ENCODE measurements at places on chromosomes 3 and 15. TPM values are rescaled to one million over a fixed set of nuclear protein-coding genes. Genes with fewer than 3 reads are reported as not detected.

DNA sequence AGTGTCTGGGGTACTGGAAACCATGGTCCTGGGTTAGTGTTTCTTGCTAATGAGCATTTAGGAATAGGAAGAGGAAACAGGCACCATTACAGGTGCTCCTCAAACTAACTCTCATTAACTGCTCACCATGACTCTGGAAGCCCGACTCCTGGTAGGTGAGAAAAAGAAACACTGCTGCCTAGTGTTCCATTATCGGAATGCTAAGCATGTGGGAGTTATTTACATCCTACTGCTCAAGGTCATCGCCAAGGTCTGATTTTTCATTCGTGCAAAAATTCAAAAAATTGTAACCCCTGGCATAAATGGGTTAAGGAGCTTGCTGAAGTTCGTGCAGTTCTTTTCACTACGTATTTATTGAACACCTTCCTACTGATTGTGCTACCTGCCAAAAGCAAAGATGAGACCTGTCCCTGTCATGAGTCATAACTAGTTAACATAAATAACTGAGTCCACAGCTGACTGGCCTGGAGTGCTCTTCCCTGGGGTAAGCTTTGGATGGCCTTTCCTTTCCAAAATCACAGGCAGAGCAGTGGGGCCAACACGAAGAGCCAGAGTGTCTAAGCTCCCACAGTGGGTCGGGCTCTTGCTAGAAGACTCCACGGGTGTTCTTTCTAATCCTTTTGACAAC, 22.7 kb upstream of the PAQR5 start:
- no peak for DNase-seq

GRCh38 chr3:42117175-42118008, 26.2 kb downstream of the TRAK1 start:
- DNase-seq: no peak

- no peak for DNase-seq
Observed at GRCh38 chr3:114642951-114643741, 349.3 kb downstream of the TIGIT start.

- no peak for DNase-seq
Observed at GRCh38 chr15:34802371-34802770, 7.0 kb upstream of the ACTC1 start.

GRCh38 chr3:53842436-53843194, 3.6 kb downstream of the CHDH start:
- DNase-seq: no peak

- DNase-seq: no peak
Observed at GRCh38 chr3:97265237-97266005, 451.0 kb downstream of the EPHA6 start.

DNA sequence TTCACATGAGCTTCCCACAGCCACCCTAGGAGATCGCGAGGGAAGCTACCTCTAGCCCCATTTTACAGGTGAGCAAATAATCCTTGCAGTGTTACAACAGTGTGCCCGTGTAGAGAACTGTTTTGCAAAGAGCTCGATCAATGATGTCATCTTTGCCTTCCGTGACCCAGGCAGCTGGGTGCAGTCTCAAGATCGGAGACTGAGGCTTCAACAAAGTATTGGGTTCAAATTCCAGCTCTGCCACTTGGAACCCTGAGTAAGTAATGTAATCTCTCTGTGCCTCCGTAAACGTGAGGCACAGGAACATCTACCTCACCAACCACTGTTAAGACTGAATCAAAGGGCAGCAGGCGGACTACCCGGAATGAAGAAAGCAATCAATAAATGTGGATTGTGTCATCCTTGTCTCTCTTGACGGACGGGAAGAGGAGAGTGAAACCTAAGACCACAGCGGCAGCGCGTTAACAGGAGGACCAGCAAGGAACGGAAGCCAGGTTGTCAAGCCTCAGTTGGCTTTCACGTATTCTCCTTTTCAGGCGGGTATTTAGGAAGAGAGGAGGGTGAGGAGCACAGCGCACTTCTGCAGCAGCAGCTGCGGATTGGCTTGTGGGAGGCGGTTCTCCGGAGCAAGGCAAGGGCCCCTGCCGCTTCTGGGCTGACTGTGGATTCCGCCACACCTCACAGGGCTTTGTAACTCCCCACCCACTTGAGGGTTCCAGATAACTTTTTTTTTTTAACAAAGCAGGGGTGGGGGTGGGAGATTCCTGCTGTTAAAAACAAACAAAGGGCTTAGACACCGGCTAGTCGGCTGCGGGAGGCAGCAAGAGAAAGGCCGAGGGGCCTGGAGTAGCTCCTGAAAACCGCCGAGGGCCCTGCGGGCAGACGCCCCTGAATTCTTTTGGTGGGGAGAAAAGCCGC, 1.5 kb upstream of the SMAD3 start:
- DNase-seq: peak; percentile 52

DNA sequence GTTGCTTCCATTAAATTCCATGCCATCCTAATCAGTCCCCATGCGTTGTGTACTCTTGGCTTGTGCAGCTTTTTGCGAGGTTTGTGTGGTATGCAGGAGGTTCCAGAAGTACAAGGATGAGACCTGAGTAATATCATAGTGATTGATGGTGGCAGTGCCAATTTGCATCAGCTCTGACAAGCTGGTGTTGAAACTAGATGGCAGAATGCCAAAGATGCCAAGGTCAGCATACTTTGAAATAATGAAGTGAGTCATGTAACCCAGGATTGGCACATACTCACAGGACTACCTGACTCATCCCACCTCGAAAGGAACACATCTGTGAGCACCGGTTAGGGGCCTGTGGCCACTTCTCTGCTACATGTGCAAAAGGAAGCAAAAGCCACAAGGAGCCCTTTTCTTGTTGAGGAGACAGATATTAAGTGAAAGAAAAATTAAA, 14.3 kb downstream of the KAT2B start:
- no peak for DNase-seq

- DNase-seq: no peak
Observed at GRCh38 chr3:13051066-13051465, 22.2 kb downstream of the IQSEC1 start.

- DNase-seq: no peak
Observed at GRCh38 chr15:59349680-59350420, 22.8 kb downstream of the MYO1E start.

DNA sequence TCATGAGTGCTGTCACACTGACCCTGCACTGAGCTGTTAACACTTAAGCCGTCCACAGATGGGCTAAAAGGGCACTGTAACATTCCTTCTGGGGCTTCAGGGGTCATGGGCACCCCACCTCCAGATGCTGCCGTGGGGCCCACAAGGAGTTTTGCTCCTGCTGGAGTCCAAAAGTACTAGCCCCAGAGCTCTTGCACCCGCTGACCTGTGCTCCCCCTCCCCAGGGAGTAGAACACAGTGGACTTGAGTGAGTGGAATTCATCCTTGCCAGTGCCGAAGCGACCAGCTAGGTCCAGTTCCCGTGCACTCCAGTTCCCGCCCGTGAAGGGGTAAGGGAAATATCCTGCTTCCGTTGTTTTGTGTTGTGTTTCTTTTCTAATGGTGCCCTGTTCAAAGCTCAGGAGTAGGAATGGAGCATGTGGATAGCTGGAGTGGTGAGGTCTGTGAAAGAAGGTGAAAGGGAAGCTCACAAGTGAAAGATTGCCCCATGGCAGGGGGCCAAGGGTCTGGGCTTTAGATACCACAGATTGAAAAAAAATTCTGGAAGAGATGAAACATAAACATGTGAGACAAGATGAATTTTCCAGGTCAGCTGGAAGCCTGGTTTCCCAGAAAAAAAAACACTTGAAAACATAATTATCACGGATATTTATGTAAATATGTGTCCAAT, 36.6 kb downstream of the SLCO2A1 start:
- DNase-seq: no peak

DNA sequence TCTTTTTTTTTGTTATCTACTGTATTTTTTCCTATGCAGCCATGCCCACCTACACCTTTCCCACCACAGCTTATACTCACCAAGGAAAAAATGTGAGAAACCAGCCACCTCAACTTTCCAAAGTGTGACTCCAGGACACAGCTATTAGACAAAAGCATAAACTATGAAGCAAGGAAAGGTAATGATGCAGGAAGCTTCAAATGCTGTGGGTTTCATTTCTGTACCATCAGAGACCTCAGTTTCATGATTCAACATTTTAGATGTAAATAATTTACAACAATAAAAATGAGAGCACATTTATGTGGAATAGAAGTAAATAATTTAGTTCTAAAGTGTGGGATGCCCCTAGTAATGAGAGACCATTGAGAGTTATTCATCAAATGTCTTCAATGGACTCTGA, 115.1 kb downstream of the CDIN1 start:
- DNase-seq: no peak

GRCh38 chr3:37320276-37320675, 145.9 kb upstream of the LRRFIP2 start:
- DNase-seq: no peak

DNA sequence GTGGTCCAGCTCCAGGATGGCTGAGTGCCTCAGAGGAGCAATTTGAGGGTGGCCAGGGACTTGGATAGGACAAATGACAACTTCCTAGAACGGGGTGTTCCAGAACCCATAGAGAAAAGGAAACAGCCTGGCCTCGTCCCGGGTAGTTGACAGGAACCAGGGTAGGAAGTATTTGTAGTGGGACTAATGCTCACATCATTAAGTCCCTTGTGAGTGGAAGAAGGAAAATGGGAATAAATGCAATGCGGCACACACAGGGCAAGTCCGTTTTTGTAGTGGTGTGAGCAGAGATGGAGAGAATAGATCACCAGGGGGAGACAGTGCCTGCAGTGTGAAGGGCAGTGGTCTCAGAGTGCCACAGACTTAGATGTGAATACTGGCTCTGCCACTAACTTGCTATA, 19.6 kb downstream of the TIMP4 start:
- peak; percentile 41 for DNase-seq

DNA sequence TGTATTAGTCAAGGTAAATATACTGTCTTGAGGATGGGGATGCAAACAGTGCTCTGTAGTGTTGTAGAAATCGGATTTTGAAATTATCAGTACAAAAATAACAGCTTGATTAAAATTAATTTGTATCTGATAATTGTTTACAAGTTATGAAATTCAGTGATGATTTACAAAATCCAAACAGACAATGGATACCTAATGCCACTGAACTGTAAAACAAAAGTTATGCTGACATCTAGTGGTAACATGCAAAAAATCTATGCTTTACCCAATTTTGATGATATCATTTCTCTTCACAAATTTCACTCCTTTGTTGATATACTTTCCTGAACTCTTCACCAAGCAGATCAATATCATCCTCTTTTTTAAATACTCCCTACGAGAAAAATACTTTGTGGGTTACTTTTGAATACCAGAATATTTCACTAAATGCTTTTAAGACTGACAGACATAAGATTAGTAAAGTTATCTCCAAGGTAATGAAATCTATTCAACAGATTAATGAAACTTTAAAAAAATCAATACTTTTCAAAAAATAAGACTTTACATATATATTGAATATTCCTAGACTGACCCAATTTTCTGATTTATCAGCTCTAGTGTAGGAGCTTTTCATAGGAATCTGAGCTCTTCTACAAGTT, 36.0 kb downstream of the MNS1 start:
- peak; percentile 12 for DNase-seq

DNA sequence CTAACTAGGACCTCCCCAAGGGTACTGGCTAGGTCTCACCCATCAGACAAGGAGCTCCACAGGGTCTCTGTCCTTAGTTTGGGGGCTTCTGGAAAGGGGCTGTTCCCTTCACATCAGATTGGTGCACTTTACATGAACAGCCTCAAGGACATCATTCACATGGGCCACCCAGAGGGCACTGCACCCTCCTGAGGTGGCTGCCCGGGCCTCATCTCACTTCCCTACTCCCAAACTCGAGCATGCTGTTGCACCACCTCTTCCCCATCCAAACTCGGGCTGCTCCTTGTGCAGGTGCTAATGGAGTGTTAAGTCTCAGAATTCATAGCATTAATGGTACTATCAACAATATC, 48.1 kb downstream of the RAB11A start:
- no peak for DNase-seq

- DNase-seq: no peak
Observed at GRCh38 chr3:42493126-42493797, 9.2 kb upstream of the VIPR1 start.

DNA sequence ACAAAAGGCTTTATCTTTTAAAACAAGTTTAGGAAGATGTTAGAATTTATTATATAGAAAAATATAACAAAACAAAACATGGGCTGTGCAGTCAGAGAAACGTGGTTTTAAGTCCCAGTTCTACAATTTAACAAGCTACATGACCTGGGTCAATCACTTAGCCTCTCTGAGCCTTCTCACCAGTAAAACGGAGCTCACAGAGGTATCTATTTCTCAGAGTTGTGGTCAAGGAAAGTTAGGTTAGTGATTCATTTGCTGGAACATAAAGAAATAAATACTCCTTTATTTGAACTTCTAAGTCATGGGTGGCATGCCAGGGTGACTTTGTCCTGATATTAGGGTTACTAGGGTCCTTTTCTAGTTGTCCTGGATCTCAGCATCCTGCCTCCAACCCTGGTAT, 10.8 kb upstream of the CCDC174 start:
- no peak for DNase-seq

- DNase-seq: no peak
Observed at GRCh38 chr3:31240466-31240865, 292.3 kb upstream of the STT3B start.

DNA sequence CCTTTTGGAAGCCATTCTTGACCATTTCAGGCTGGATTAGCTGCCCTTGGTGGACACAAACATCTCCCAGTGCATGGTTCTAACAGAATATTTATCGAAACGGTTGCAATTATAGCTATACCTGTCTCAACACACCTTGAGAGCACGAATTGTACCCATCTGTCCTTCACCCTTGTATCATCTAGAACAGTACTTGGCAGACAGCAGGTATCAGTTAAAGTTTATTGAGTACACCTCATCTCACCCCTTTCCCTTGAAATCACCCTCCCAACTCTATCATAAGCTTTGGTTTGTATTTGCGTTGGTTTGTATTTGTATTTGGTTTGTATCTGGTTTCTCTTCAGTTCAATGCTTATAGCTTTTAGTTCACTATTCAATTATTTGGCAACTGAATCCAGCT, 12.4 kb downstream of the TSPAN3 start:
- no peak for DNase-seq

GRCh38 chr3:179921500-179921899, 115.2 kb downstream of the PEX5L start:
- DNase-seq: no peak

GRCh38 chr3:152071924-152072323, 196.8 kb upstream of the MBNL1 start:
- peak; percentile 12 for DNase-seq

GRCh38 chr3:177538048-177538749, 340.9 kb upstream of the TBL1XR1 start:
- DNase-seq: no peak

The CCDC33 gene
- 0.05 TPM for polyA plus RNA-seq

The PLCB2 gene
- polyA plus RNA-seq: 6.8 TPM

The NCEH1 gene
- 2.6 TPM for polyA plus RNA-seq

The INKA1 gene
- 7.7 TPM for polyA plus RNA-seq

The COPS2 gene
- 134 TPM for polyA plus RNA-seq

The MCF2L2 gene
- 0.42 TPM for polyA plus RNA-seq

The ZNF502 gene
- 6.1 TPM for polyA plus RNA-seq

The SLC9C1 gene
- 1.2 TPM for polyA plus RNA-seq

The XCR1 gene
- polyA plus RNA-seq: 0.35 TPM

The NLGN1 gene
- 2.5 TPM for polyA plus RNA-seq

The ITIH4 gene
- polyA plus RNA-seq: 19.1 TPM

The C3orf85 gene
- polyA plus RNA-seq: not detected

The LRRC3B gene
- 14.2 TPM for polyA plus RNA-seq

The NUP210 gene
- polyA plus RNA-seq: 9.5 TPM
